Coronary artery (tissue), 2 donors: ENCODE measurements at places on chromosomes 3 and 15.
A peak's percentile ranks its signal among the peaks of the same experiment; 100 is the strongest.

GRCh38 chr3:143433787-143434378 is 314.3 kb downstream of the CHST2 start:
- DNase-seq = no peak

- DNase-seq = no peak
These were observed 10.5 kb downstream of the ABCF3 start for GRCh38 chr3:184196536-184196935.

DNA sequence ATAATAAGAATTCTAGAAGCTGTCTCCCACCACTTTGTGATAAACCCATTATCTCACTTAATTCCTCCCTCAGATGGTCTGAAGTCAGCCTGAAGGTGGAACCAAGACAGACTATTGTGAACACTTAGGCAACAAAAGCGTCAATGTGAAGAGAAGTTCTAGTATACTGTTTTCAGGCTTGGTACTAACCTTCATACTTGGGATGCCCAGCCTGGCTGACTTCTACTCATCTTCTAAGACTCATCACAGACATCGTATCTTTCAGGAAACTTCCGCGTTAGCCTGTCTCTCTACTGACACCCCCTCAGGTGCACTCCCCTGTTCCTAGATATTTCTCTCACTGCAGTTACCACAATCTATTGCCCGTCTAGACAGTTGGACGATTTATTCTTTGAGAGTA is 201.2 kb downstream of the SATB1 start:
- DNase-seq = no peak

DNA sequence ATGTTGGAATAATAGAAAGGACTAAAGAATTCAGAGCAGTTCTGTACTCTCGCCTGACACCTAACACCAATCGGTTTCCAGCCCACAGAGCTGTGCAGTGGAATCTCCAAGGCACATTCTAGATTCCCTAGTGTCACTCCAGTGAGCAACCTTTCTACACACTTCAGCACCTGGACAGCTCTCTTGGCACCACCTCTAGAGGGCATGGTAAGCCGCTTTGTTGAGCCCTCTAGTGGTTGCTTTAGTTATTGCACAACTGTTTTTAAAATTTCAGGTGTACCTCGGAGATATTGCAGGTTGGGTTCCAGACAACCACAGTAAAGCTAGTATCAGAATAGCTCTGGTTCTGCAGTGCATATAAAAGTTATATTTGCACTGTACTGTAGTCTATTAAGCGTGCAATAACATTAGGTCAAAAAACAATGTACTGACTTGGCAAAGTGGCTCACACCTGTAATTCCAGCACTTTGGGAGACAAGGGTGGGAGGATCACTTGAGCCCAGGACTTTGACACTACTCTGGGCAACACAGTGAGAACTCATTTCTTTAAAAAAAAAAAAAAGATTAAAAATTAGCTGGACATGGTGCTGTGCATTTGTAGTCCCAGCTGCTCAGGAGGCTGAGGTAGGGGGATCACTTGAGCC is 26.5 kb upstream of the ERC2 start:
- DNase-seq = no peak

DNA sequence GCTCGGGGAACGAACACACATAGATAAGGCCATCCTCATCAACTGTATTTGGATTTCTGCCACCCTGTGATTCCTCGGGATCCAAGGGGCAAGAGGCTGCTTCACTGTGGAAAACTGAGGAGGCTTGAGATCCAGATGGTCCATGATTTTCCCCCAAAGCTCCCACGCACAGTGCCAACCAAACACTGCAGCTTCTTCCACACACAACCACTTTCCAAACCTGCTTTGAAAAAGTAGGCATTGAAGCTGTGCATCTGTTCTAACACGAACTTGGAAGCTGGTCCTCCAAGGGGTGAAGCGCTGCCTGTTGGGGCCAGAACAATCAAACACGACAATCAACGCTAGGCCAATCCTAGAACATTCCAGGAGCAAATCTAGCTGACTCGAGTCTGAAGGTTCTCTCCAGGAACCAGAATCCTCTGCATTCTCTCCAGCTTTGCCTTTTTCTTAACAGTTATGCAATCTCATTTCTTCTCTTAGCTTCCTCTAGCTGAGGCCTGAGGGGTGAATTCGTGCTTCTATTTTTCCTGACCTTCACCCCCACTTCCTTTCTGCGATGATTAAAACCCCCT is 104.4 kb downstream of the LRRK1 start:
- peak; percentile 54 for DNase-seq

- peak; percentile 58 for DNase-seq
These were observed 64.2 kb upstream of the LCTL start for GRCh38 chr15:66629817-66630576.

- peak; percentile 70 for DNase-seq
These were observed 14.2 kb downstream of the TMEM43 start for GRCh38 chr3:14138878-14139655.

DNA sequence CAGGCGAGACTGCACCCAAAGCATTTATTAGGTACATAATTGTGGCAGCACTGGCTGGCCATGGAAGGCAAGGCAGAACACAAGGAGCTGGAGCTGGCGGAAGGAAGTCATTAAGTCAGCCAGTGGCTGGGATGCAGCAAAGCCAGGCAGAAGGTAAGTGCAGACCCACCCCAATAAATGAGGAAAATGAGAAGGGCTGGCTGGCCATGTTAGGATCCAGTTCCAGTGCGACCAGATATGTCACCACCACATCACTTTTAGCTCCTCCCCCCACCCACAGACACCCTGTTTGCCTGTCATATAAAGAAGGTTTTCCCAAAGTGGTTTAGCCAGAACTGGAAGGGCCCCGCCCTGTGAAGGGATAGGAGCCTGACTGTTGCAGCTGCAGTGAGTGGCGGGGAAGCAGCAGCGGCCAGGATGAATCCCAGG is at the start of gene FURIN:
FURIN (plus strand) TSS at position 328 of the 429 bp plus-strand sequence. CDS start 7,153 bp downstream, outside the sequence.
- DNase-seq = no peak

DNA sequence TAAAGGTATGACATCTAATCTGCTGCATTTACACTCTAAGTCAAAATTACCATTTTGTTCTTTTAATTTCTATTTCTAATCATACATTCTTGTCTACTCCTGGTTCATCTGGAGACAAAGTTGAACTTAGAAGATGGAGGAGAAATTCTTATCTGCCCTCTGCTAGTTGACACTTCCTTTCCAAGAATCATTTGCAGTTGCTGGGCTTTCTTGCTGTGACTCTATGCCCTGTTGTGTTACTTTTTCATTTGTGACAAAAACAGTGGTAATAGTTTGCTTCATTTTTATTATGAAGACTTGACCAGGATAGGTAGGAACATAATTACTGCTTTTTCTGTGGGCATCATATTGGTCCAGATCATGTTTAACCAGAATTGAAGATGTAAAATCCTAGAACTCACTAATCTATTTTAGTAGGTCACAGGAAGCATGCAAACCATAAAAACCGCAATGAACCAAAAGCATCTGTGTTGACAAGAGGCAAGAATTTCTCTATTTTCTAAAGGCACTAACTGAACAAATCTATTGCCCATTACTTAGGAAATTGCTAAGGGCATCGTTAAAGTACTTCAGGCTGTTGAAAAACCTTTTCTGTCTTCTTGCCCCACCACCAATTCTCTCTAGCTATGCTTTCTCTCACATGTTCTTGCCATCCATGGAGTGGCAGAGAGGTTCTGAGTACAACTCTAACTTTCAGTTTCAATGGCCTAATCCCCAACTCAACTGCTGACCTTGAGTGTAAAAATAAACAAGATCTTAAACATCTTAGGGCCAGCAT is 4.2 kb upstream of the CCR2 start:
- no peak for DNase-seq

DNA sequence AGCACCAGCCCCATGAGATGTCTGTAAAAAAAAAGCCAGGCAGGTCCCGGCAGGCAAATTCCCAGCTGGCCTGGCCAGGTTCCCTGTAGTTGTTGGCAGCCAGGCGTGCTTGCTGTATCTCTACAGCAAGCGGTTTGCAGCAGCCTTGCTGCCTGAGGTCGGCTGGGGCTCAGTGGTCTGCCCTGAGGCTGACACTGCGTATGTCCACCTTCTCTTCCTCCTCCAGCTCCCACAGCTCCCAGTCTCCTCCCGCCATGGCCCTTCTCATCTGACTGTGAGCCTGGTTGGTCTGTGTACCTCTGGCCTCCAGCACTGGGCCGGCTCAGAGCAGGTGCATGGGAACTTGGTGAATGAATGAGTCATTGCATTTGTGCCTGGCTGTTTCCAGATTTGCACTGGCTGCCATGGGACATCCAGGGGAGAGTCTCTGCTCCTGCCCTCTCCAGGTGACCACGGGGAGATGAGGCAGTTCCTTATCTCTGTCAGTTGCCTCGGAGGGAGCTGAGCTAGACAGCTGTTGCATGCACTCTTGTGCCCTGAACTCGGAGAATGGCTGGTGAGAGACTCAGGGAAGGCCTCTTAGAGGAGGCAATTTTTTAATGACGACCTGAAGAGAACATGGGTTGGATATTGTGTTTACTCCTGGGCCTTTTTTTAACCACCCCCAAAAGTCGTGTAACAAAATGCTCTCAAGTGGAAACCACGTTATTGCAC is 43.0 kb downstream of the SPSB4 start:
- no peak for DNase-seq

DNA sequence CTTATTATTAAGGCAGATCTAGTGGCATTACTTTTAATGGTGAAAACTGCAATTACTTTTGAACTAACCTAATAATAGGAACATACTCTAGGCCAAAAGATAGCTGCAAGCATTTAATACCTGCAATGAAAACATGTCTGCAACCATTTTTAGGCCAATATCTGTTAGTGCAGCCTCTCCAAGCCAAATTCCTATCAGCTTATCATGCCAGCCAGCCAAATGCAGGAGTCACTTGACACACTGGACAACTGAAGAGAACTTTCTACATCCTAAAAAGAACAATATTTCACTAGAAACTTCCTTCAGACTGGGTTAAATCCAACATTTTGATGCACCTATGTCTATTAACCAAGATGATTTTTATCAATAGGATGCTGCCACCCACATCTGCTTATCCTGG is 33.8 kb downstream of the CCDC54 start:
- DNase-seq = no peak

DNA sequence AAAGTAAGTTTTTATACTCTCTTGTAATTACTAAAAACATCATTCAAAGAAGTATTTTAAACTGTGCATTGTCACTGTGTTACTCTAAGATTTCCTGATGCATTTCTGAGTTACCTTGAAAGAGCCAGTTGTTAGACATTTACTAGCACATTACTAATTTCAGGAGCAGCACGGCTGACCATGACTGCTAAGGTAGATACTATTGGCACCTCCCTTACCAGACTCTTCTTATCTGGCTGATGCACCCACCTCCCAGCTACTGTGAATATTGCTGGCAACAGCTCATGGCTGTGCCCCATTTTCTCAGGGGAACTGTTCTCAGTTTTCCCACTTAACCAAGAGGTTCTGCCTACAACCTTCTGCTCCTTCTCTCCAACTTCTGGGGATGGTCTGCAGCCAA is 29.4 kb downstream of the COL6A5 start:
- no peak for DNase-seq

- DNase-seq = no peak
These were observed 327.0 kb upstream of the RORA start for GRCh38 chr15:61556037-61556648.

- DNase-seq = no peak
These were observed 78.3 kb downstream of the WNT7A start for GRCh38 chr3:13801361-13802204.

GRCh38 chr3:155370198-155370597 is 76.7 kb upstream of the STRIT1 start:
- no peak for DNase-seq

- DNase-seq = no peak
These were observed 160.1 kb upstream of the ATP11B start for GRCh38 chr3:182633186-182633585.
